ENCODE measurements at places on chromosomes 5 and 9.

DNA sequence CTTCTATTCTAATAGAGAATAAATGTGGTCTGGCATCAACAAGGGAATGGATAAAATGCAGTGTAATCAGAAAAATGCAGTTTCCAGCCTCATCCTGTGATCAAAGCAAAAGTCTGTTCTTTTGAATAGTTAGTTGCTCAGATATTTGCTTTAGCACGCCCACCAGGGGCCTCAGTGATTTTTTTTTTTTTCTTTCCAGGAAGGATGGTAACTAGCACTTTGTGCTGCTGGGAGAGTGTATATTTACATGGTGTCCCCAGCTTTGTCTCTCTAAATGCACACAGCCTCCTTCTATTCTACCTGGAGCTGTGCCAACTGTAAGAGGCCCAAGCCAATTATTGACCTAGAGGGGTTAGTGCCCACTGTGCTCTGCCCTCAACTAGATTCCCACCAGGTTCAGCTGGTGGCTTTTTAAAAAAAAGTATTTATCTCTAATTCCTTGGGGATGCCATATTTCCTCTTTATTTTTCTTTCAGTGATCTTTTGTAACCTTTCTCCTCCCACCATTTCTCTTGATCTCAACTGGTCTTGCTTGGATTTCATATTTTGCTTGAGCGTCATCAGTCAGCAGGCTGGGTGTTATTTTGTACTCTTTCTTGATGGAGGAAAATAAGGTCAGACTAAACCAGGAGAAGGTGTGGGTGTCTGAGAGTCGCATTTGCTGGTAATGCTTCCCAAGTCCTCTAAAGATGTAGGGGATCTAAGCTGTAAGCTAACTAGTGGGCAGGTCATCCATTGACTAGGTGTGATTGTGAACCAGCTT lies 193.0 kb upstream of the C9orf72 start:
- DNase-seq = no peak

DNA sequence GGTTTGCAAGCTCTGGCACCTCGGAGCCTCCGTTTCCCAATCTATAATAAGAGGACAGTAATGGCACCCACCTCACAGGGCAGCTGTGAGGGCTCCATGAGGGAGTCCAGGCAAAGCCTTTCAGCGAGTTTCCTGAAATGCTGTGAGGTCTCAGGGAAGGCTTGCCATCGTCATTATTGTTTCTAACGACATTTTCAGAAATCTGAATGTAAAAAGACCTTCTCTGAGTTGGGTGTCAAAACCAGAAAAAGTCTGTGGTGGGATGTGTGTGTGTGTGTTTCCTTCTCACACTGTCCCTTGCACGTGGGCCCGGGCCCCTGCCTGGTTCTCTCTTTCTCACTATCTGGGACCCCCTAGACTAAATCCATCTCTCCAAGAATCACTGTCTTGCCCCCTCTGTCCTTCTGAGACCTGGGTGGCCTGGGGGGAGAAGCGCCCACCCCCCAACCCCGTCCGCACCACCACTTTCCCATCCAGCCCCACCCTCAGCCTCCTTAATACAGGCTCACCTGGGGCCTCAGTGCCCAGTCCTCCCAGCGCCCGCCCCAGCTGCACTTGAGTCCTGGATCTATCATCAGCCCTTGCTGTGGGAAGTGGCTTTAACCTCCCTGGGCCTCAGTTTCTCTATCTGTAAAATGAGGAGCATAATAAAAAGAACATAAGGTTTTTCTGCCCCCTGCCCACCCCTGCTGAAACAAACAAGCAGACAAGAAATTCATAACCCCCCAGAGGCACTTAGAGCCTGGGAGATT lies 180.3 kb downstream of the C9orf50 start:
- DNase-seq = no peak

GRCh38 chr9:99867968-99868367 lies 38.5 kb upstream of the STX17 start:
- DNase-seq = no peak

DNA sequence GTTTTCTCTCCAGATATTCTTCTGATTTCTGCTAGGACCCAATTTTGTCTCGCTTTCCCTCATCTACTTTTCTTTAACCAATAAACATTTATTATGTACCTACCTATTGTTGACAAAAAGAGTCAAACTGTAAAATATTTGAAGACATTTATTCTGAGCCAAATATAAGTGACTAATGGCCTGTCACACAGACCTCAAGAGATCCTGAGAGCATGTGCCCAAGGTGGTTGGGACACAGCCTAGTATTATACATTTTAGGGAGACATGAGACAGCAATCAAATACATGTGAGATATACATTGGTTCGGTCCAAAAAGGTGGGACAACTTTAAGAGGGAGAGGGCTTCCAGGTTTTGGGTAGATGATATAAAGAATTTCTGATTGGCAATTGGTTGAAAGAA lies 191.8 kb downstream of the NXNL2 start:
- no peak for DNase-seq

DNA sequence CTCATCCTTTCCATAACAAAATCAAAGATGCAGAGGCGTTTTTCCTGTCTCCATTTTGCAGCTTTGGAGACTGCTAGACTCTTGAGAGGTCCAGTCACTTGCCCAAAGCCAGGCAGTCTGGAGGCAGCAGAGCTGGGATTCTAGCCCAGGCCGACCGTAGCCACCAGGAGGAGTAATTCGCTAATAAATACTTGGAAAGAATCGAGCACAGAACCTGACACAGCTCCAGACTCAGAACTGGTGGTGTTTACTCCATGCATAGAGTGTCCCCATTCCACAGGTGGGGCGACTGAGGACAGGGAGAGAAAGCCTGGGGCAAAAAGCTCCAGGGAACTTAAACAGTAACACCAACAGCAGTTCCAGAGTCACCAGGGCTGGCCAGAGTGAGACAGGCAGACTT lies 10.7 kb upstream of the CERCAM start:
- no peak for DNase-seq

- DNase-seq = no peak
These were observed 3.7 kb downstream of the MLANA start for GRCh38 chr9:5894237-5894959.

GRCh38 chr9:95459851-95460517 lies 56.8 kb downstream of the PTCH1 start:
- no peak for DNase-seq

DNA sequence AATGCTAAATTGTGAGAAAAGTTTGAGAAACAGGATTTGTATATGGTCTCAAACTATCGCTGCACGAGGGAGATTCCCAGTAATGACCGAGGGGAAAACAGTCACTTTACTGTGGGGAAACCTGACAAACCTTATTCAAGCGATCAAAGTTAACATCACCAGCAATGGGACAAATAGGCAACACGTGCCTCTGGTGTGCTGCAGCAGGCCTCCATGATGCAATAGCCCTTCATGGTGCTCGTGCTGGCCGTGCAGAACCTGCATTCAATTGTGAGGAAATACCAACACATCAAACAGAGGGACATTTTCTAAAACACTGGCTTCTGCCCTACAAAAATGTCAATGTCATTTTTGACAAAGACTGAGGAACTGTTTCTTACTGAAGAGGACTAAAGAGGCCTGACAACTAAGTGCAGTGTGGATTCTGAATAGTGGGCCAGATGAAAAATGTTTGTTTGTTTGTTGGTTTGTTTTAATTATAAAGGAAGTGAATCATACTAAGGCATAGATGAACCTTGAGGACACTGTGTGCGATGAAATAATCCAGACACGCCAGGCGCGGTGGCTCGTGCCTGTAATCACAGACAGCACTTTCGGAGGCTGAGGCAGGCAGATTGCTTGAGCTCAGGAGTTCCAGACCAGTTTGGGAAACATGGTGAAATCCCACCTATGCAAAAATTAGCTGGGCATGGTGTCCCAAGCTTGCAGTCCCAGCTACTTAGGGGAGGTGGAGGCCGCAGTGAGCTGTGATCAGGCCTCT lies 17.6 kb upstream of the MARCHF6 start:
- no peak for DNase-seq

- DNase-seq = no peak
These were observed 1.2 kb upstream of the INSL6 start for GRCh38 chr9:5186416-5187169.

- DNase-seq = no peak
These were observed 197.7 kb downstream of the TENT4A start for GRCh38 chr5:6910950-6911349.

DNA sequence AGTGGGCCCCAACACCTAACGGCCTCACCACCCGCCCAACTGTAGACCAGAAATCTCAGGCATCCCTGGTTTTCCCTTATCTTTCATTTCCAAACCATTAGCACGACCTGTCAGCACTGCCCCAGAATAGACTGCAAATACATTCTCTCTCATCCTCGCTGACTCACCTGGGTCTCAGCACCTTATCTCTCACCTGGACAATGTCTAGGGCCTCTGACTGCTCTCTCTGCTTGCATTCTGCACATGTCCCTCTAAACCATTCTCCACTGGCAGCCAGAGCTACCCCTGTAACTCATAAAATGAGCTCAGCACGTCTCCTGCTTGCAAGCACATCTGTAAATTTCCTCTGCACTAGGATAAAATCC lies 12.7 kb downstream of the CKMT2 start:
- DNase-seq = no peak

DNA sequence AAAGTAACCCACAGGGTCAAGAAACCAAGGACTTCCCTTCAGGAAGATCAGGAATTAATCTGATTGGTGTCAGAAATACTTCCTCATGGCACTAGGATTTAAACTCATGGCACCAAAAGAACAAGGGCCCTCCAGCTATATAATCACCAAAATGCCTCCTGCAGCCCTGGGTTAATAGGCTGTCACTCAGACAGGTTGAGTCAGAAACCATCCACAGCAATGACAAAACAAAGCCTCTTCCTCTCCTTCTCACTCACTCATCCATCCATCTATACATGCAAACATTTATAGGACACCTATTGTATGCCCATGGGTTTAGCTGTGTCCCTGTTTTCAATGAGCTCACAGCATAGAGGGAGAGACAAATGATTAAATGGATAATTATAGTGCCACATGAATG lies 62.5 kb upstream of the SPOCK1 start:
- DNase-seq = no peak

- DNase-seq = no peak
These were observed 95.2 kb downstream of the PLCXD3 start for GRCh38 chr5:41415242-41415641.

DNA sequence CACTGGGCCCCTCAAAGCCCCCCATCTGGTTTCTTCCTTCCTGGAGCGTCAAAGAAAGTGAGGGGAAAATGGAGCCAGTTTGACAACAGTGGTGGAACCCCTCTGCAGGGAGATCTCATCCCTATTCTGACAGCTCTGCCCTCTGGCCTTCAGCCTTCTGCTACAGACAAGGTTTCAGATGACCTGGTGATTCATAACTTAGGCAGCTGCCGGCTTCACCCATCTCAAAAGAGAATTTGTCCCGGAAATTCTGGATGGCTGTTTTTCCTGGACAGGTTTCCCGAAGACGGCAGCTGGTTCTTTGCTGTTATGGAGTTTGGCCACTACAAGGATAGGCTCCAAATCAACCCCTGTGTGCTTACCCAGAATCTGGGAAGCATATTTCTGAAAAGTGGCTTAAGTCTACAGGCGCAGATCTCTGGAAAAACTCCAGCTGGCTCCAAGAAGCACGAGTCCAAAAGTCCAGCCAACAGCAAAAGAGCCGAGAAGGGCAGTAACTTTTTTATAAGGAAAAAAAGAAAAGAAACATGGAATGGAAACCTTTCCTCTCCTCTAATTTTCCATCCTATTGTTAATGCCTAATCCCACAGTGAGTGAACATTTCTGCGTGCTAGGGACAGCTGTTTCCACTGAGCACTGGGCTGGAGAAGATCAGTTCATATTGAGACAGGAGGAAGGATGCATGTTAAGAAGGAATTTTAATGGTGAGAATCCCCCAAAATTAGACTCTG lies 54.5 kb downstream of the ZNF366 start:
- no peak for DNase-seq

- no peak for DNase-seq
These were observed 61.7 kb downstream of the DAP start for GRCh38 chr5:10699281-10699874.

- no peak for DNase-seq
These were observed at the start of gene PRDM12 for GRCh38 chr9:130664251-130665028. Gene PRDM12, plus strand, starts transcription at chr9:130664594. Its CDS starts 60 bp downstream, at chr9:130664654.

DNA sequence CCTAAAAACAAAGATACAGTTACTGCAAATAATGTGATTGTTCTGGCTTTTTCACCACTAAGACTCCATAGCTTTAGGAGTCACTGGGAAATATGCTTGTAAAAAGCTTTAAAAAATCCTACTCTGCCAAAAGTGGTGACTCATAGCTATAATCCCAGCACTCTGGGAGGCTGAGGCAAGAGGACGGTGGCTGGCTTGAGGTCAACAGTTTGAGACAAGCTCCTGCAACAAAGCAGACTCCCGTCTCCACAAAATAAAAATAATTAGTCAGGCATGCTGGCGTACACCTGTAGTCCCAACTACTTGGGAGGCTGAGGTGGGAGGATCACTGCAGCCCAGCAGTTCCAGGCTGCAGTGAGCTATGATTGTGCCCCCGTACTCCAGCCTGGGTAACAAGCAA lies 406.4 kb downstream of the HTR1A start:
- peak; percentile 8 for DNase-seq

DNA sequence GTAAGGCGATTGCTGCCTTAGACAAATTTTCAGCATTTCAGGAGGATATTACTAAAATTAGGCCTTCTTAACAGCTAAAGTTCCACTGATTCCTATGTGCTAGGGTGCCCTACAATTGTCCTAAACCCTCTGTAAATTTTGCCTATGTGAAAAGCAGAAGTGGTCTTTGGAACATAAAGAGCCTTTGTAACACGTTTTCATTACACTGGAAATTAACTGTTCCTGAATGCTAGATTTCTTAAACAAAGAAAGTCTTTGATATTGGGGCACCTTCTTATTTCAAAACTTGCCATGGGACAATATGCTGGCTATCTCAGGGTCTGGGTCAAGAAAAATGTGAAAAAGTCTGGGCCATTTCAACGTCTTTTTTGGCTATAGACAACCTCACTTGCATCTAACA lies 60.4 kb upstream of the MOCS2 start:
- no peak for DNase-seq

GRCh38 chr5:7540736-7541485 lies 145.0 kb downstream of the ADCY2 start:
- DNase-seq = no peak

- DNase-seq = no peak
These were observed 243.2 kb downstream of the FSTL4 start for GRCh38 chr5:133368916-133369783.

GRCh38 chr9:16150938-16151650 lies 598.3 kb downstream of the CCDC171 start:
- DNase-seq = no peak

DNA sequence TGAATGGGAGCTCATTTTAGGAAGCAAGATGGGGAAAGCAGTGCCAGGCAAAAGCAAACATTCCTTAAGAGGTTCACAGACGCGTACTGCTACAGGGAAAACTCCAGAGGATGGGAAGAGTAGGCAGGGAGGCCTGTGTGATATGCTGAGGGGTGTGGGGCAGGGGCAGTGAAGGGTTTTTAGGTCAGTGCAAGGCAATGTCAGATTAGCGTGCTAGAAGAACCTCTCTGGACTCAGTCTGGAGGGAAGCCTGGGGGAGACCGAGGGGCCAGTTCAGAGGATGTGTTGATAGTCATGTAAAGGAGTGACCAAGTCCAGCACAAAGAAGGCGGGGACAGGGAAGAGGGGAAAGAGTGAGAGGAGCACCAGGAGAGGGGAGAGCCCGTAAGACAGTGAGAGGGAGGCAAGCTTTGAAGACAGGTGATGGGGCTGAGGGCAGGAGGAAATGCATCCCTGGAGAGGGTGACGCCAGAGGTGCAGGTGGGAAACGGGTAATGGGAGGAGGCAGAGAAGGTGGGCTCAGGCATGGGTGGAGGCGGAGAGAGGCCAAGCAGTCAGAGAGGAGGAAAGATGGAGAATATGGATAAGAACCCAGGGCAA lies 134.5 kb downstream of the MTX3 start:
- DNase-seq = no peak

Measured in epithelial cell of prostate (primary cell).